Fibroblast of upper back skin (primary cell): ENCODE measurements at places on chromosomes 4 and X.

- peak; percentile 54 for DNase-seq
These were observed 29.3 kb upstream of the SRPX start for GRCh38 chrX:38249965-38250364.

- peak; percentile 25 for DNase-seq
These were observed 39.3 kb upstream of the TENM3 start for GRCh38 chr4:182203872-182204411.

- no peak for DNase-seq
These were observed 76.8 kb upstream of the PRPS1 start for GRCh38 chrX:107551546-107551945.

DNA sequence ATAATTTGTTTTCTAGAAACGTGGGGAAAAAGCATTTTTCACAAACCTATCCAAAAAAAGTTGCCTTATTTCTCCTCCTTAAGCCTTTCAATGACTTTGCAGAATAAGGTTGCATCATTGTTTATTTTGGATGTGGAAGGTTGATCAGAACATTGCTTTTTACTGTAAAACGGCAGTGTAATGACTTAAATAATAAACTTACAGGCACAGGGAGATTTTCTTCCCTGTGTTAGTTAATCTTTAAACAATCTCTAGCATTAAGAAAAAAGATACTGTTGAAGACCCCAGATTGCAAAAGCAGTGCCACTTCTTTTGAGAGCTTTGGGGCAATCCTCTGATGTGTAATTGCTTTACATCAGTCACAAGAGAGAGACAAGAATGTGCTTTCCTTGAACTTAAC is 153.4 kb downstream of the ARX start:
- no peak for DNase-seq

DNA sequence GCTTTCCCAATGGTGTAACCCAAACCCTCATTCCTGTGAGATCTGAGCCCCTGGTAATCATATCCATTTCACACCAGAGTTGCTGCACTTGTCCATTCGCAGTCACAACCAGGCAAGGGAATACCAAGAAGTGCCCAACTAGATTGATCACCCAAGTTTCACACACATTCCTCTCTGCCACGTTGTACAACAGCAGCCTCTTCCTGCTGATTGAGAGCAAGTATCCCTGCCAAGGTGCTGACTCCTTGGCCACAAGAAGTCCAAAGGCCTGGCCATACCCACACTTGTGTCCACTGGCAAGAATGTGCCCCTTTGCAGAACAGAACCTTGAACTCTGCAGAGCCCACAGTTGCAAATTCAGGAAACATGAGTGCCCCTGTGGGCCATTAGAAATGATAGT is 6.5 kb upstream of the ACOT9 start:
- no peak for DNase-seq

DNA sequence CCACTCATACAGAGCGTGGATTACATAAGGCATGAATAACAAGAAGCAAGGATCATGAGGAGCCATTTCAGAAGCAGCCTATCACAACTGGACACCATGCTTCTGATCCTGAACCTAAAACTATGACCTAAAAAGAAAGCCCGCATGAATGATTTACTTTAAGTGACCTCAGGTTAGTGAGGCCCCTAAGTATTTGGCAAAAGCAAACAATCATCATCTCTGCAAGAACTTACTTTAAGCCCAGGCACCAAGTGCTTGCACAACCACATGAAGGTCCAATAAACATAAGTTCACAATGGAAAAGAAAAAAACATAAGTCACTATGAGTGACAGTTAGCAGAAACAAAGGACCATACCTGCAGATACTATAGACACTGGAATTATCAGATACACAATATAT is 7.9 kb upstream of the MBTPS2 start:
- DNase-seq: no peak

- no peak for DNase-seq
These were observed 67.2 kb upstream of the RASGEF1B start for GRCh38 chr4:81538716-81539427.

DNA sequence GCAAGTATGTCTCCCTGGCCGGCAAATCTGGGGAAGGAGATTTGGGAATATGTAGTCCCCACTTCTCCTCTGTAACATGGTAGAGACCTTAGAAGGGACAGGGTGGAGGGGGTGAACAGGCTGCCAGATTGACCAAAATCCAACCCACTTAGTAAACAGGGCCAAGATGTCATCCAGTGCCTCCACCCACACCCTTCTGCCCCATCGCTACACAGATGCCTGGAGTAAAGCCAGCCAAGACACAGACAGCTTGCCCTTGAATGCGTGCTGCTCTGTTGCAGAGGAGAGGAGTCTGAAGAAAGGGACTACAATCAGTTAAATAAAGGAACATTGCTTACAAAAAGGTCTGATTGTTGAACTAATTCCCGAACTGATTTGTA is 160.1 kb upstream of the LDB2 start:
- peak; percentile 60 for DNase-seq

- peak; percentile 27 for DNase-seq
These were observed 392.0 kb upstream of the INTU start for GRCh38 chr4:127240764-127241105.

GRCh38 chrX:24168807-24169206 is 19.3 kb downstream of the ZFX start:
- DNase-seq: no peak

DNA sequence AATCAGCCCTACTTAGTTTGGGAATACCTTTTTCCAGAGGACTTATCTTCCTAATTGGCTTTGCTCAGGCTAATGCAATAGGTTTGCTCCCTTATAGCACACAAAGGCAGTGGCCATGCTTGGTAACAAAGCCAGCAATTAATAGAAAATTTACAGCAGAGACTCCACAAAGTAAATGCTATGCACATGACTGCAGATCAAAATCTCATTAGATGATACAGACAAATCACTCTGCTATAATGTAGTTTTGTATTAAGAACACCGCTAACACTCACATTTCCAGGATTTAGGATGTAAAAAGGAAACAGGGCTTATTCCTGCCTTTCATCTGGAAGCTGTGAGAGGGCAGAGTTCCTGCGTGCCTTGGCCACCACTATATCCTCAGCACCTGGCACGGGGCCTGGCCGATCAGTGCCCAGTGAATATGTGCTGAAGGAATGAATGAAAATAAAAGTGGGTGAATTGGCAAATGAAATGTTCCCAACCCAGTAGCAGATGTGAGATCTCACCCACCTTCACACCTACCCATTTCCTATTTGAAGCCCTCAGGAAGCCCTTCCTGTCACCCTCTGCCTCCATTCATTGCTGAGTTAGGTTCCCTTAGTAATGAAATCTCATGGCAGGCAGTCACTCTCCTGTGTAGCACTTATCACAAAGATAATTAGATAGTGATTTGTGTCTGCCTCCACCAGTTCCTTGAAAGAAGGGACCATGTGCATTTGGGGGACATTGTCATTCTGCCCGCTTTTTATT is 5.1 kb downstream of the SEPTIN6 start:
- DNase-seq: no peak

DNA sequence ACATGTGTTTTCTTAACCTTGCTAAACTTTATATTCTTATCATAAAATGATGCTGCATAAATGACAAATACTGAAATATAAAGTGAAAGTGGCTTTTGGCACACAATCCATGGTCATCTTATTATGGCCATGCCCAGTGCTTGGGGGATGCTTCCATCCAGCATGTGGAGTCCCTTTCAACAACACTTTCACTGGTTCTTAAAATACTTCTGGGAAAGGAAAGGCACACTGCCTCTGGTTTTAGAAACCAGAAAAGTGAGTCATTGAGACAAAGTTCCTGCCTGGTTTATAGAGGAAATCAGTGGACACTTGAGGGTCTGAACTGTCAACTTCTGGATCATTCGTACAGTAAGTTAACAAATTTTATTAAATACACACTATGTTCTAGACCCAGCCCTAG is 248.0 kb upstream of the ADAMTS3 start:
- peak; percentile 17 for DNase-seq

DNA sequence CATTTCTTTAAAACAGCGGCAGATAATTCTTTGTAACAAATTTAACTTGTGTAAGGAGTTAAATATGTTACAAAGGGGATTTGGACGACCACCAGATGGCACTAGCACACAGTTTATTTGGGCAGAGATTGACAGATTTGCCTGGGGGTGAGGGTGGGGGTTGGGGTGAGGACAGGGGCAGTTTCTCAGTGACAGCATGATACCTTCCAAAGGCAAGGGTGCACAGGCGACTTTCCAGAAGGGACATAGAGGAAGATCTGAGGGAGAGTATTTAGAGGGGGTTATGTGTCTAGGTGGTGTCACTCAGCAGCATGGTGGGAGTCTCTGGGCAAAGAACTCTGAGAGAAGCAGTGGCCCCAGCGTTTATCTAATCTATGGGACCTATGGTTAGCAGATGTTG is 9.6 kb upstream of the TMA16 start:
- DNase-seq: peak; percentile 51

DNA sequence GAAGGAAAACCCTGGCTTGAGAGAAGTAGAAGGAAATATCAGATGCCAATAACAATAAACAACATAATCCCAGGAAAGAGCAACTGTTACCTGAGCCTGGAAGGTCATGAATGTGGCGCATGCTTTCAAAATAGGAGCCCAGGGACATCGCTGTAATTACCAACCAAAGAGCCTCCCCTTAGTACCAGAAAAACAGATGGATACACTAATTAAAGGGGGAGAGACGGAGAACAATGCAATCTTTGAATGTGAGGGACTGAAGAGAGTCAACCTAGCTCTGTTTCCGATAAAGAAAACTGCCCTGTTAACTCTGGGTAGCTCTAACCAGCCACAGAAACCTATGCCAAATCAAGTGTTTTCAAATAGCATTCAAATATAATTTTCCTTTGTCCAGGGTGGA is 161.4 kb downstream of the ENOX2 start:
- no peak for DNase-seq

- DNase-seq: peak; percentile 86
These were observed 162.9 kb upstream of the SPIN4 start for GRCh38 chrX:63513825-63514568.

DNA sequence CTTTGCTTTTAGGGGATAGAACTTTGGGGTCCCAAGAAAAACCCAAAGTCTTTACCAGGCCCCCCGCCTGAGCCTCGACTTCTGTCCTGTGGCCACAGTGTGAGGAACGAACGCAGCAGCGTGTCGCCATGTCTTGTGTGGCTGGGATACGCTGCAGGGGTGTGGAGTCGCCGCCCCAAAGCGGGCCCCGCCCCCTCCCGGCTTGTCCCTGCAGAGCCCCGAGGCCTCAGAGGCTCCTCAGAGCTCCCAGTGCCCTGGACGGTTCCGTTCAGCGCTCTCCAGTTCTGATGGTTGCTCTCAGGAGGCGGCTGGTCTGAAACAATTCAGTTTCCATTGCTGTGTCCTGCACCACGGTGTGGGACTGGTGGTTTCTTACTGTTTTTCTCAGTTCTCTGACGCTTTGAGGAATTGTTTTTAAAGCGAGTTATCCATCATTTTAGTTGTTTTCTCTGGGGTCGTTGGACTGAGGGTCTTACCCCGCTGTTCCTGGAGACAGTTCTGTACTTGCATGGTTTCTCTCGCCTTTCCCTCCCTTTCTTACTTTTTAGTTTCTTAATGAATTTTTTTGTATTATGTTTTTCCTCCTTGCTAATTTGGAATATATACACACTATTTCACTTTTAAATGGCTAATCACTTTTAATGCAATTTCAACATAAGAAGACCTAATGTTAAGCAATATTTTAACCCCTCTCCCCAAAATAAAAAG is 1.6 kb upstream of the IDUA start:
- DNase-seq: no peak

DNA sequence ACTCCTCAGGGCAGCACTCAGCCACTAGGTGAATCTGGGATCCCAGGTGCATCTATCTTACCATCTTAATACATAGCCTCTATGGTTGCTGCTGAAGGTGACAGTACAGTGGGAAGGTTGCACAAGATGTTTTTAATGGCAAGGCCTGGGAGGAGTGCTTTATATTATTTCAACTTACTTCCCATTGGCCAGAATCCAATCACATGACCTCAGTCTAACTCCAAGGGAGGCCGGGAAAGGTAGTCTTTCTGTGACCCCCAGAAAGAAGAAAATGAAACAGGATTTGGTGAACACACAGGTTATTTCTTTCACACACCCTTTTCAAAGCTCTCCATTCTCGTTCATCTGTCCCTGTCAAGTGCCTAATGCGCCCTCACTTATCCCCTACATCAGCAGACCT is 189.1 kb upstream of the ATP6AP2 start:
- DNase-seq: no peak

DNA sequence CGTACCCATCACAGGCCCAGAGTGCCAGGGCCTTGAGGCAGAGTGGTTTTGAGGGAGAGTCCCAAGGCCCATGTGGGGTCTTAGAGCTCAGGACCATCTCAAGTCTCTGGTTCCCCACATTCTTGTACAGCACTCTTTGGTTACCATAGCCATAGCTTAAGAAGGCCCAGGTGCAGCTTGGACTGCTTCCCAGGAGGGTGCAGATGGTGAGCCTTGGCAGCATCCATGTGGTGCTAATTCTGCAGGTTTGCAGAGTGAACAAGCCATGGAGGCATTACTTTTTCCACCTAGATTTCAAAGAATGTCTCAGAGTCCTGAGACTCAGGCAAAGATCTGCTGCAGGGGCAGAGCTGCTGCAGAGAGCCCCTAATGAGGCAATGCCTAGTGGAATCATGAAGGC is 171.7 kb downstream of the STK32B start:
- DNase-seq: no peak

- DNase-seq: peak; percentile 82
These were observed at the start of gene SOD3 for GRCh38 chr4:24794916-24795665. Gene SOD3 (plus strand): TSS chr4:24795573. CDS start chr4:24799522, 3,949 bp downstream.

- DNase-seq: peak; percentile 29
These were observed 239.5 kb downstream of the PRDM5 start for GRCh38 chr4:120682981-120683380.

GRCh38 chrX:25873196-25873595 is 264.9 kb upstream of the MAGEB18 start:
- DNase-seq: peak; percentile 31

DNA sequence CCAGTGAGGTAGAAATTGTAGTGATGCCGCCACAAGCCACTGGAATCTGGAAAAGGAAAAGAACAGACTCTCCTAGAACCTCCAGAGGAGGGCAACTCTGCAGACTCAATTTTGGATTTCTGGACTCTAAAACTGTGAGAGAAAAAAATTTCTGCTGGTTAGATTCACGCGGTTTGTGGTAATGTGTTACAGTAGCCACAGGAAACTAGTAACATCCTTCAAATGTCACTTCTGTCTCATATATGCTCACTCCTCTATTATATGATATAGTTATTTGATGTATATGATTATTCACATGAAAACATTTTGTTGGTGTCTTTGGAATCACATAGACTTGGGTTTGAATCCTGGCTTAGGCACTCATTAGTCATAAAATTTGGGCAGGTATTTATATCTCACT is 18.8 kb downstream of the LDOC1 start:
- DNase-seq: no peak

DNA sequence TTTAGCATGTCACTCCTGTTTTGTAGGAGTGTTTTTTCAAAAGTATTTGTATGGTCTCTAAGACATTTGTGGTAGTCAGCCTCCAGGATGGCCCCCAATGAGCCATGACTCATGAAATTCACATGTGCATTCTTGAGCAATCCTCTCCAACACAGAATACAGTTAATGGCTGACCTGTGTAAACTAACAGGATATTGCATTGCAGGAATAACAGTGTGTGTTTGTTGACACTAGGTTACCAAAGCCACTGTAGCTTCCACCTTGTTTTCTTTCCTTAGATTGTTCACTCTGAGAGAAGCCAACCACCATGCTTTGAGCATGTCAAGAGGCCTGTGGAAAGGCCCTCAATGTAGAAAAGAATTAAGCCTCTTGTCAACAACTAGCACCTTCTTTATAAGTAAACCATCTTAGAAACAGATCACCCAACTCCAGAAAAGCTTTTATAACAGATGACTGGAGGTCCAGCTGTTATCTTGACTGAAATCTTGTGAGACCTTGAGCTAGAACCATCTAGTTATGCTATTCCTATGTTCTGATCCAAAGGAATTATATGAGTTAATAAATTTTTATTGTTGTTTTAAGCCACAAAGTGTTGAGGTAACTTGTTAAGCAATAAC is 28.5 kb downstream of the TBCK start:
- DNase-seq: peak; percentile 89
